Sciatic nerve (tissue), 2 donors: ENCODE measurements at places on chromosomes 1 and 21. TPM values are rescaled to one million over a fixed set of nuclear protein-coding genes. Genes with fewer than 3 reads are reported as not detected.

DNA sequence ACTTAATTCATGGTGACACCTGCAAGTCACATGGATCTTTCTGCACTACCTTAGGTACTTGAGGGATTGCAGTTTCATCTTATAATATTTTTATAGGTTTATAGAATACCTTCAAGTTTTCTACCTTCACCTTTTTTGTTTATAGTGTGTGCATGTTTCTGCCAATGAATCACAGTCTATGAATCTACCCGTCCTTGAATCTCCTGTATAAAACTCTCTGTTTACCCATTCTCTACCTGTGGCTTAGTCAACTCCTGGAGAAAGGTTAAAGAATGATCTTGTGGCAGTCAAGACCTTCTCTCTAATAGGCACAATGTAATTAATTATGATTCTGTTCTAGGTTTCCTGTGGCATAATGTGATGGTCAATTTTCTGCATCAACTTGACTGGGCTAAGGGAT is 3.2 kb upstream of the GSTM2 start:
- DNase-seq: no peak

GRCh38 chr21:45607021-45607908 is 36.3 kb upstream of the PCBP3 start:
- peak; percentile 22 for DNase-seq

DNA sequence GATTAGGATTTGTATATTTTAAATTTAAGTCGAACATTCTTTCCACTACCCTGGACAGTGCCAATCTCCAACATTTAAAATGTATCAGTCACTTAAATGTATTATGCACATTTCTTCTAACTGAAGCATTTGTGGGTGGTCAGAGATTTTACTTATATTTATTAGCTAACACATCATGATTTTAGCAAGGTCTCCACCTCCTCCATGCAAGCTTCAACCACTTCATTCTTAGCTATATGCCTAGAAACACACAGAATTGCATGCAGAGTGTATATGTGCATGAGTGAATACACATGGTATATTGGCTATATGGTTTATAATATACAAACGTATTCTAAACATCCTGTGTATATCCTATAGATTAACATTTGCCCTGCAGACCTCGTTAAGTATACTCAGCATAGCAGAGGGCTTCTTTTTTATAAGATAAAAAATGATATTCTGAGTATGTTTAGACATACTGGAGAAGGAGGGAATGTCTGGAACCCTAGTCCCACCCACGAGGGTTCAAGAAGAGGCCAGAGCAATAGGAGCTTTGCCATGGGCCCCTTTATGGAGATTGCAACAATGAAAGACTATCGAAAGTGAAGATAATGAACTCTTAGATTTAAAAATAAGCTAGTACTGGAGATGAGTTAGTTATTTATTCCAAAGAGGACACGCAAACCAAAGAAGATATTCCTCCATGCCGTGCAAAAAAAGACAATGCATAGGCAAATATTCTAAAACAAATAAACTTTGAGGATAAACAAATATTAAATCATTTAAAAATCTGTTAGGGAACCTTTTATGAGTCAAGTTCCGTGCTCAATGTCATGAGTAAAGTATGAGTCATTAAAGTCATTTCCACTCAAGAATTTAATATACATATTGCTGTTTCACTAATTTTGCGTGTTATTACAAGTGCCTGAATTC is 480.4 kb downstream of the SIPA1L2 start:
- no peak for DNase-seq

DNA sequence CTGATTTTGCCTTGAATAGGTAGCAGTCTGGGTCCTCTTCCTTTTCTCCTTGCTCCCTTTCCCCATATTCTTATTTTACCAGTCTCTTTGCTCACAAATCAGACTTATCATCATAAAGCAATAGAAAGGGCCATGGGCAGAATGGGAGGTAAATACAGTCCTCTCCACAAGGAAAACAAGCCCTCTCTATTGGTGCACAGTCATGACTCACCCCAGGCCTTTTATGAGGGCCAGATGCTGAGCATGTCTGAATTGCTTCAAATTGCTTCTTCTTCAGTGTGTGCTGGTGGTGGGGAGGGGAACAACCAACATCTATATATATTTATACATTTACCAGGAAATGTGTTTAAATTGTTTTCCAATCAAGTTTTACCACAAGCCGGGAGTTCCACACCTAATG is 75.2 kb downstream of the GFI1 start:
- DNase-seq: no peak

- DNase-seq: no peak
Measured at GRCh38 chr1:31423418-31423947, 10.5 kb downstream of the SERINC2 start.

DNA sequence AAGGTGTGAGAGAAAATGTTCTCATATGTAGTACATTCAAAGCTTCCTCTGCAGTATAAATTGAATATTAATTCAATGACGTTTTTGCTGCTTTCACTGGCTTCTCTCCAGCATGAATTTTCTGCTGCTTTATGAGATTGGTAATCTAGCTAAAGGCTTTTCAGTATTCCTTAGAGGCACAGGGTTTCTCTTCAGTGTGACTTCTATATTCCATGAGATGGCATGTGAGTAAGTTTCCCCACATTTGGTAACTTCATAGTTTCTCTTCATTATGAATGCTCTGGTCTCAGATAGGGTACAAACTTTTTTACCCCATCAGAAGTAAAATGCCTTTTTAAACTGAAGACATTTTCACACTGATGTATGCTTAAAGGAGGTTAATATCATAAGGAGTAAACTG is 10.4 kb upstream of the KLF18 start:
- DNase-seq: no peak

DNA sequence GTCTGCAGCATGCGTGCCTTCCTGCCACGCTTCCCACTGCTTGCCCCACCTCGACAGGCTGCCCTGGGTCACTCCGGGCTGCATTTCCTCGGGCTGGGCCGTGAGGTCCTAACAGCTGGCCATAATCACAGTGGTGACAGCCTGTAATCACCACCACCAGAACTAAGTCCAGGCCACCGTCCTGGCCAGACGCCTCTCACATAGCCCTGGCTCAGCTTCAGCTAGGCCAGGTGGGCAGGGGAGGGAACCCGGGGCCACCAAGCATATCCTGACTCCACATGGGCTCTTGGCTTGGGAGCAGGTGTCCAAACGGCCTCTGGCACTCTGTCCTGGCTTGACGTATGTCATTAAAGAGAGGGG is 229.5 kb downstream of the TRABD2B start:
- DNase-seq: no peak

- DNase-seq: no peak
Measured at GRCh38 chr1:13801232-13801631, 101.2 kb downstream of the PRDM2 start.

DNA sequence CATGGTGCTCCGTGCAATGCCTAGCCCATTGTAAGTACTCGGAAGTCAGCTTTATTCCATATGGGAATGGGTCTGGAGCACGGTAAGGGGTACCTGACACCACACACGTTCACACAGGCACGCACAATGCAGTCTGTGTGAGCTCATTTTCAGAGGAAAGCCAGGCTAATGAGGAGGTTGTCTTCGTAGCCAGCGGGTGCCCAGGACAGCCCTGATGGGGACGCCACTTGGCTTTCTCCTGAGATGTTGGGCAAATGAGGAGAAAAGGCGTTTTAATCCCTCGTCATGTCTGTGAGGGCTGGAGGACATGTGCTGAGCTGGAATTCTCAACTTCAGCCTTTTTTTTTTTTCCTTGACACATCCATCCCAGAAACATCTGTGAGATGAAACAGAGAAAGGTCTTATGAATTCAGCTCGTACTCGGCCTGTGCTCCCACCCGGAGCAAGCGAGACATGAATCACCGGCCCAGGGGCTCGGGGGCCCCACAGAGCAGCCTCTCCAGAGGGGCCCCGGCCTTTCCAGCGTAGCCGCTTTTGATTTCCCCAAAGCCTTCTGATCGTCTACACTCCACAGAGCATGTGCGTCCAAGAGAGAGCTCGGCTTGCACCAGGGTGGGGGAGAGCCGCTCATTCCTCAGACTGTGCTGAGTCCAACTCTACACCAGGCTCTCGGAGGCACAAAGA is 125.1 kb downstream of the EPHB2 start:
- DNase-seq: no peak

GRCh38 chr1:228096416-228097332 is 6.5 kb downstream of the C1orf35 start:
- peak; percentile 43 for DNase-seq

DNA sequence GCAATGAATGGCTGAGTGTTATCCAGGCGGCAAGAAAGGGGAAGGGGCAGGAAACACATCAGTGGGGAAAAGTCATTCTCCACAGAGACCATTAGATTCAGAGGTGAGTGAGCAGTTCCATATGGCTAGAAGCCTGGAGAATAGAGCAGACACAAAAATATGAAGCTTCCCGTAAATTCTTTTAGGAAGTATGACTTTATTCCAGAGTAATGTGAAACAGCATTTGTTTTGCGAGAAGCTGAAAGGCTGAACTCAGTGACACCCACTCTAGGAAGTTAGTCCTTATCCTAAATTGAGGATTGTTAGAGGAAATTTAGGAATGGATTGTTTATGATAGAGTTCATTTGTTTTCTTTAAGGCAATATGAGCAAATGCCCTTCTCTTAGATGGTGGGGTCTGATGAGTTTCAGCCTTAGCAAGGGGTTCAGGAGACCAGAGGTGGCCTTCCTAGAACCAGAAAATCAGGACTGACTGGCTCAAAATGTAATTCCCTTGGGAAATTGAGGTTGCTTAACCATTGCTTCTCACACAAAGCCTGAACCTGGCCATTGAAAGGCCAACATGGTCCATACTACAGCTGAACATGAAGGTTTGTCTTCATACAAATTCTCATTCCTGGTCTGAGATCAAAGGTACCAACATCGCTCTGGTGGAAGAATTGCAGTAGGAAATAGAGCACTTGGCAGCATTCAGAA is 167.5 kb downstream of the TPR start:
- DNase-seq: no peak

DNA sequence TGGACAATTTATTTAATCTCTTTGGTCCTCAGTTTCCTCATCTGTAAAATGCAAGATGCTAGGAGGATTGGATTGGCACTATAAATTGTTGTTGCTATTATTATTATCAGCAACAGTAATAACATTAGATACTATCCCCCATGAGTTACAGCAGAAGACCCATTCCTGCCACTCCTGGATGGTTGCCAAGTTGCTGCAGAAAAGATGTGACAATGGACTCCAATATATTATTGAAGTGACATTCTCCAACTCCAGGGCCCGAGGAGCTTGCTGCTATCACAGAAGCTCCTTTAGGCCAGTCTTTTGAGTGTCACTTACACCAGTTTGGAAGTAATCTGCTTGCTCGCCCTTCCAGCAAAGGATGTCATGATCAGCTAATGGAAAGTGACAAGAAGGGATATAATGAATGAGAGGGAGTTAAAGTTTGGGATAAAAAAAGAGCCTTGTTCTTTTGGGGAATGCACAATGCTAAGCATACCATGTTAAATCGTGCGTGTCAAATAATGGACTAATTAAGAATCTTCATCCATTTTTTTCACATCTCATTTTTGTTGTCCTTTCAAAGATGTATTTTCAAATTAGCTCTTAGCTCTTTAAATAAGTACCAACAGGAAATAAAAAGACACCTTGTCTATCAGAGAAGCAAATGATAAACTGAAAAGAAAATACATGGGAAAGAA is 19.5 kb upstream of the PROX1 start:
- DNase-seq: no peak

- DNase-seq: peak; percentile 67
Measured at GRCh38 chr1:78617615-78618026, 2.6 kb upstream of the IFI44L start.

DNA sequence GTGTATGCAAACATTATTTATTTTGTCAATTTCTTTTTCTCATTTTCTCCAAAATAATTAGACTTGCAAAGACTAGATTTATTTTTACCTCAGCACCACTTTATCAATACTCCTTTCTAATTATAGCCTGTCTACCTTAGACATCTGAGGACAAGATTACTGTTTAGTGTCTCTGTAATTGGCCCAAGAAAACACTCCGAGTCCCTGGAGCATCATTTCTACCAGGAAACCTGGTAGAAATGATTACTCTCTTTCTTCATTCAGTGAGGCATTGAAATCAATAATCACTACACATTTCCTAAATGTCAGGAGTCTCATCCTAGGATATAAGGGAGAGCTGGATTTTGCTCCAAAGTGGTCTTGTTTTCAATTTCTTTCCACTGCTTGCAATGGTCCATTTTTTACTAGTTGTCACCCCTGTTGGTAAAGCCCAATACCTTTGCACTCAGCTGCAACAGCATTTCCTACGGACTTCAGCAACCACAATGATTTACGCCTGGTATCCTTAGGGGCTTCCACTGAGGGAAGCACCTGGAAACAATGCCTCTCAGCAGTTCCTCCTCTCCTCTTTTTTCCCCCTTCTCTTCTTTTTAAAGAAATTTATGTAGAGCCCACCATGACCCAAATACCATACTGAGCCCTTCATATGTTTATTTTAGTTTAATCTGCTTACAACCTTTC is 64.6 kb downstream of the GRIK1 start:
- no peak for DNase-seq

- no peak for DNase-seq
Measured at GRCh38 chr1:245768596-245768995, 613.8 kb downstream of the KIF26B start.

- DNase-seq: no peak
Measured at GRCh38 chr1:100134872-100135271, 1.9 kb downstream of the TRMT13 start.

GRCh38 chr1:50920409-50920808 is 39.7 kb downstream of the FAF1 start:
- no peak for DNase-seq

DNA sequence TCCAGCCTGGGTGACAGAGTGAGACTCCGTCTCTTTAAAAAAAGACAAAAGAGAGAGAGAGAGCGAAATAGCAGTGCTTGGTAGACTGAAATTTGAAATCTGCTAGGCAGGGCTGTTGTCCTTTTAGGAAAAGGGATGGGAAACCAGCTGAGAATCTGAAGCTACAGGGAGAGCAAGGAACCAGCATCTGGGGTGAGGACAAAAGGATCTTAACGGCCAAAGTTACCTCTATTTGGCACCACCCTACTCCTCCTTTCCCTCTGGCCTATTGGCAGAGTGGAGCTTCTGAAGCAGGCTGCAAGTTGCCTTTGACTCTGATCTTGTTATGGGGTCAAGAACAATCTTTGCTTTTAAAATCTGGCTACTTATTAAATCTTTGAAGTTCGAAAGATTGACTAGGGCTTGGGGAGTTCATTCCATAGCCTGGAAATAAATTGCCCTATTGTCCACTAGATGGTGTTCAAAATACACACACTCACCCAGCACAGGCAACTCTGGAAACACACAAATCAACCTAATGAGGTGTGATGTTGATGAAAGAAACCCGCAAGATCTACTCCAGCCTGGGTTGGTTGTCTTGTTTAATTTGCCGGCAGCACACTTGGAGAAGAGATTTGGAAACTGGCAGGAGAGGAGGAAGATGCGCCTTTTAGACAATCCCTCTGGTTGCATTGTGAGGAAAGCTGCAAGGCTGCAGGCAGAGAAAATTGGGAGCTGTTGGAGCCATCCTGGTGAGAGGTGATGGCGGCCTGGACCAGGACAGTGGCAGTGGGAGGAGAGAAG is 16.5 kb upstream of the PARP1 start:
- DNase-seq: peak; percentile 39

Gene TCP10L
- total RNA-seq: 1.9 TPM

Gene ABL2
- 59.4 TPM for total RNA-seq

Gene PLA2G4A
- total RNA-seq: 4.8 TPM

Gene NBL1
- total RNA-seq: 119 TPM

Gene LCE1B
- total RNA-seq: not detected

Gene PLA2G2D
- not detected for total RNA-seq

Gene IFNLR1
- 0.49 TPM for total RNA-seq

Gene GNG4
- total RNA-seq: 4.0 TPM
